Heart right ventricle (tissue), 16 donors: ENCODE measurements at places on chromosomes 2 and 18. TPM values are rescaled to one million over a fixed set of nuclear protein-coding genes. Genes with fewer than 3 reads are reported as not detected.

The KATNAL2 gene
- 0.74 TPM for polyA plus RNA-seq

The ANKRD62 gene
- polyA plus RNA-seq = not detected

The LIMS4 gene
- polyA plus RNA-seq = 1.2 TPM

The ASPRV1 gene
- polyA plus RNA-seq = 1.5 TPM

The ALK gene
- not detected for polyA plus RNA-seq

The AGXT gene
- 0.09 TPM for polyA plus RNA-seq

The TMEM200C gene
- 0.22 TPM for polyA plus RNA-seq

The CNDP1 gene
- not detected for polyA plus RNA-seq

DNA sequence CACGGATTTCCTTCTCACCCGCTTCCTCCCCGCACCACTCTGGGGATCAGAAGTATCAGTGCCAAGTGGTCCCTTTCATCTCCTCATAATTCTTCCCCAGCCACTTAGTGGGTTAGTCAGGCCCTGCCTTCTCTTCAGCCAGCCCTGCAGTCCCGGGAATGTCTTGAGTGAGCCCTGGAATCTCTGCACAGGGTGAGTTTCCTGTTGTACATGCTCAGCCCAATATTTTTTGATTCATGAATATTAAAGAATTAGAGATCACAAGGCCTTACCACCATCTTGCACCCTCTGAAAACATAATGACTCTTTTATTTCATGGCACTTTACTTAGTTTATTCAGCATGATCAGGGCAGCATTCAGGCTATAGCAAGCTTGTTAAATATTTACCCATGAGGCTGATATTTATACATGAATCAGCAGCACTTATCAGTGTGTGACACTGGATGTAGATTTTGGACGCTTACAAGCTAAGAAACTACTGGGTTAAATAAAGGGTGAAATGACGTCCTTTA, 159.4 kb upstream of the FOSL2 start:
- no peak overlapping the region for H3K4me3 ChIP-seq
- H3K27me3 ChIP-seq = no peaks in the 10 kb centered on the region
- H3K27ac ChIP-seq = no peak overlapping the region
- no peak for DNase-seq
- no peaks in the 10 kb centered on the region for H3K36me3 ChIP-seq
- H3K4me1 ChIP-seq = peaks cover 14% of the 10 kb centered on the region

DNA sequence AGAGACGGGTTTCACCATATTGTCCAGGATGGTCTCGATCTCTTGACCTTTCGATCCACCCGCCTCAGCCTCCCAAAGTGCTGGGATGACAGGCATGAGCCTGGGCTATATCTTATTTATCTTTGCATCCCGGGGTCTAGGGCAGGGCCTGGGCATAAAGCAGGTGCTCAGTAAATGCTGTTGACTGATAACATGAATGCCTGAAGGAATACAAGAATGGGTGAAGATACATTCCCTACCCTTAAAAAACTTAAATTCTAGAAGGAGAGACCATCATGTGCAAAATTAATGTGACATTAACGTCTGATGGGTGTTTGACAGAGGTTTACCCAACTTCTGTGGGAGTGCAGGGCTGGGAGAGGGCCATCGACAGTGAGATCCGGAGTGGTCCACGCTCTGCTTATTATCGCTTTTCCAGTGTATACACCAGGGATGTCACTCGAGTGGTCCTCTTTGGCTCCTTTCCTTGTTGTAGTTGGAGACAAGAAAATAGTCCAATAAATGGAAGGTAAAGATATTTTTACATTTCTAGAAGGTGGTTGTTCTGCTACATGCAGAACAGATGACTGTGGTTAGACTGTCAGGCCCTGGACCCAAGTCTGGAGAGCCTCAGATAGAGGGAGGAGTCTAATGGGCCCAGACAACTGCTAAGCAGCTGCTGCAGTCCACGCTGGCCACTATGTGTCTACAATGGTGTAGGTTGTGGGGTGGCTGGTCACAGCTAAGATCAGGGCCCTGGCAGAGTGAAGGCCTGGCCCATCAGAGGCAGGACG, 131.7 kb downstream of the MYCN start:
- no peak overlapping the region for H3K27ac ChIP-seq
- no peaks in the 10 kb centered on the region for H3K4me1 ChIP-seq
- no peaks in the 10 kb centered on the region for H3K36me3 ChIP-seq
- no peak for DNase-seq

DNA sequence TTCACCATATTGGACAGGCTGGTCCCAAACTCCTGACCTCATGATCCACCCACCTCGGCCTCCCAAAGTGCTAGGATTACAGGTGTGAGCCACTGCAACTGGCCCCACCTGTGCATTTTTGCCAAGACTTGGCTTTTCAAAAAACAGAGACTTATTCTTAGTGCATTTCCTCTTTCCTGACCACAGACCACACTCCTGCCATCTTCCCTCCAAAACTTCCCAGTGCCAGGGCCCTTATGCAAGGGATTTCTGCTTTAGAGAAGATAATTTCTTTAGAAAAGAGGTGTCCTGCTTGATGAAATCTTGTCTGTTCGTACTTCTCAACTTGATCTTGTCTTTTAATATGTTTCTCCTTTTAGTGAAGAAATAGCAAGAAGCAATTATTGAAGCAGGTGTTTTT, 98.8 kb upstream of the ZNF516 start:
- DNase-seq = no peak
- H3K27ac ChIP-seq = no peak overlapping the region

GRCh38 chr2:14967729-14968128, 335.2 kb downstream of the LRATD1 start:
- H3K27me3 ChIP-seq = no peaks in the 10 kb centered on the region
- H3K36me3 ChIP-seq = no peaks in the 10 kb centered on the region
- no peak for DNase-seq
- H3K27ac ChIP-seq = no peak overlapping the region
- H3K4me3 ChIP-seq = no peak overlapping the region

GRCh38 chr18:40553029-40553428, 1402.0 kb upstream of the PIK3C3 start:
- no peaks in the 10 kb centered on the region for H3K36me3 ChIP-seq
- no peaks in the 10 kb centered on the region for H3K4me1 ChIP-seq
- DNase-seq = no peak
- H3K4me3 ChIP-seq = no peak overlapping the region
- H3K27me3 ChIP-seq = no peaks in the 10 kb centered on the region

- H3K27me3 ChIP-seq = no peaks in the 10 kb centered on the region
- H3K4me1 ChIP-seq = no peaks in the 10 kb centered on the region
- no peak for DNase-seq
- no peaks in the 10 kb centered on the region for H3K36me3 ChIP-seq
- no peak overlapping the region for H3K27ac ChIP-seq
These were observed 6.8 kb upstream of the CIB4 start for GRCh38 chr2:26647981-26648380.

DNA sequence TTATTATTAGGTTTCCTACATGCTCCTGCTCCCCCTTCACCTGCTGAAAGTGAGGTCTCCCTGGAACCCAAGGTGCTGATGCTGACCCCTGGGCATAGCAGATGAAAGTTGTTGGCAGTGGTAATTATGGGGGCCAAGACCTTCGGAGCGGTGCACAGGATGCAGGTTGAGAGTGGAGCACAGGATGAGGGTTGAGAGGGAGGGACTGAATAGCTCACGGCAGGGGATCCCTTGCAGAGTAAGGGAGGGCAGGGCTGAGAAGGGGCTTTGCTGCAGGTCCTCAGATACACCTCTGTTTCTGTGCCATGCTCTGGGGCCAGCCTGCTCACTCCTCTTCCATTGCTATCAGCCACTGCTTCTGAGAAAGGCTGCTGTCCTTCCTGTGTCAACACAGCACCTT, 163.3 kb downstream of the FHOD3 start:
- no peaks in the 10 kb centered on the region for H3K36me3 ChIP-seq
- no peaks in the 10 kb centered on the region for H3K27me3 ChIP-seq
- H3K4me1 ChIP-seq = peaks cover 34% of the 10 kb centered on the region
- DNase-seq = no peak
- no peak overlapping the region for H3K4me3 ChIP-seq

DNA sequence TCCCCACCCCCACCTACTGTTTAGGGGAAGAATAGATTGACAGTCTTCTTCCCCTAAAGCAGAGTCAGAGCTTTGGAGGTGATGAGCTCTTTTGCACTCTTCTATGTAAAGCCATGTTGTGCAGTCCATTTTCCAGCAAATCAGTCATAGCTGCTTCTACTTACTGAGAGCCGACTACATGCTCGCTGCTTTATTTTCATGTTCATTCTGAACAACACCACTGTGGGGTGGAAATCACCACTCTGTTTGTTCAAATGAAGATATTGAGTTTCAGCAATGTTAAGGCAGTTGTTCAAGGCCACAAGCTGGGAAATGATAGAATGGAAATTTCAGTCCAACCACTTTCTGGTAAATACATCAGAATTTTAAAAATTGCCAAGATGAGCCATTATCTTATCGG, 88.3 kb downstream of the INSIG2 start:
- peaks cover 25% of the 10 kb centered on the region for H3K27me3 ChIP-seq
- no peak overlapping the region for H3K4me3 ChIP-seq
- H3K4me1 ChIP-seq = no peaks in the 10 kb centered on the region
- no peak for DNase-seq
- no peak overlapping the region for H3K27ac ChIP-seq
- no peaks in the 10 kb centered on the region for H3K36me3 ChIP-seq

- no peaks in the 10 kb centered on the region for H3K36me3 ChIP-seq
- H3K27ac ChIP-seq = no peak overlapping the region
- no peaks in the 10 kb centered on the region for H3K27me3 ChIP-seq
- peaks cover 13% of the 10 kb centered on the region for H3K4me1 ChIP-seq
These were observed 15.9 kb downstream of the ZNF638 start for GRCh38 chr2:71347517-71347916.

GRCh38 chr2:5690718-5691220, 1.4 kb upstream of the SOX11 start:
- peaks cover 22% of the 10 kb centered on the region for H3K4me1 ChIP-seq
- H3K27me3 ChIP-seq = peaks cover 77% of the 10 kb centered on the region
- peak overlapping the region; percentile 37 for H3K4me3 ChIP-seq
- DNase-seq = no peak
- H3K27ac ChIP-seq = no peak overlapping the region

DNA sequence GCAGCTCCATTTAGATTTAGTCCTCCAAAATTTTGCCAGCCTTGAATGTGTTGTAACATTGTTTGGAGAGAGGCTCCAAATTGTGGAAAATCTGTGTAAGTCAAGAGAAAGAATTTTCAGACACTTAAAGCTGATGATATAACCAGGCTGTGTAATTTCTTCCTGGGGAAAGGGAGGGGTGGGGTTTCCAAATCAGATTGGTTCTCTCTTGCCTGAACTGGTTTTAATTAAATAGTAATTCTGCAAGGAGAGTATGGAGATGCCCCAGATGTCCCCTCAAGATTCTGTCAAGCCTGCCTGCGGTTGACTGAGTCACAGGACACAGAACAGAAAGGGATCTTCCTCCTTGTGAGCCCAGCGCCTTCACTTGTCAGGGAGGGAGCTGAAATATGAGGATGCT, 54.5 kb downstream of the C18orf63 start:
- no peaks in the 10 kb centered on the region for H3K27me3 ChIP-seq
- H3K4me3 ChIP-seq = no peak overlapping the region
- no peak for DNase-seq
- H3K4me1 ChIP-seq = no peaks in the 10 kb centered on the region
- H3K36me3 ChIP-seq = no peaks in the 10 kb centered on the region

DNA sequence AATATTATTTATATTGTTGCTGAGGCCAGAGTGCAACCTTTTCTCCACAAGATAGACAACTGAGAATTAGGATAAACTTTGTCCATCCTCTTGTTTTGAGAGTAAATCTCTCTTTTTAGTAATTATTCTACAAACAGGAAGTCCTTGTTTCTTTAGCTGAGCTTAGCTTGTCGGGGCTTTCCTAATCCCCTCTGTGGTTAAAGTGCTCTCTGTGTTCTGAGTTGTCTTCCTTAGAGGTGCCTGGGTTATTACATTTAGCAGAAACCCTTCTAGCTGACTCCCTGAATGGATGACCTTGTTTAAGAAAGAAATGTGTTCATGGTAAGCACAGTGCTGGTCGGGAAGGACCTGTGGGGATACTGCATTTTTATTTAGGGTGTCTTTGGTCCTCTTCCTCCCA, 12.7 kb downstream of the USP39 start:
- peaks cover 71% of the 10 kb centered on the region for H3K36me3 ChIP-seq
- no peak for DNase-seq
- no peaks in the 10 kb centered on the region for H3K27me3 ChIP-seq
- no peak overlapping the region for H3K4me3 ChIP-seq
